Stimulated activated CD8-positive, alpha-beta memory T cell treated with anti-CD3 and anti-CD28 coated beads, Interleukin-15, amount 100 ng/mL, for 4 hours (primary cell): ENCODE measurements at places on chromosomes 4 and X.
A peak's percentile ranks its signal among the peaks of the same experiment; 100 is the strongest.

DNA sequence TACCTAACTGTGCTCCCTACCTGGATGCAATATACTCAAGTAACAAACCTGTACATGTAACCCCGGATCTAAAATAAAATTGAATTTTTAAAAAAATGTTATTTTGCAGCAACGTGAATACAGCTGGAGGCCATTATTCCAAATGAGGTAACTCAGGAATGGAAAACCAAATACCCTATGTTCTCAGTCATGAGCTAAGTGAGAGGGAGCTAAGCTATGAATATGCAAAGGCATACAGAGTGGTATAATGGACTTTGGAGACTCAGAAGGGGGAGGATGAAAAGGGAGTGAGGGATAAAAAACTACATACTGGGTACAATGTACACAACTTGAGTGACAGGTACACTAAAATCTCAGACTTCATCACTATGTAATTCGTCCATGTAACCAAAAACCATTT, 78.6 kb downstream of the CENPC start:
- DNase-seq, result no peak

DNA sequence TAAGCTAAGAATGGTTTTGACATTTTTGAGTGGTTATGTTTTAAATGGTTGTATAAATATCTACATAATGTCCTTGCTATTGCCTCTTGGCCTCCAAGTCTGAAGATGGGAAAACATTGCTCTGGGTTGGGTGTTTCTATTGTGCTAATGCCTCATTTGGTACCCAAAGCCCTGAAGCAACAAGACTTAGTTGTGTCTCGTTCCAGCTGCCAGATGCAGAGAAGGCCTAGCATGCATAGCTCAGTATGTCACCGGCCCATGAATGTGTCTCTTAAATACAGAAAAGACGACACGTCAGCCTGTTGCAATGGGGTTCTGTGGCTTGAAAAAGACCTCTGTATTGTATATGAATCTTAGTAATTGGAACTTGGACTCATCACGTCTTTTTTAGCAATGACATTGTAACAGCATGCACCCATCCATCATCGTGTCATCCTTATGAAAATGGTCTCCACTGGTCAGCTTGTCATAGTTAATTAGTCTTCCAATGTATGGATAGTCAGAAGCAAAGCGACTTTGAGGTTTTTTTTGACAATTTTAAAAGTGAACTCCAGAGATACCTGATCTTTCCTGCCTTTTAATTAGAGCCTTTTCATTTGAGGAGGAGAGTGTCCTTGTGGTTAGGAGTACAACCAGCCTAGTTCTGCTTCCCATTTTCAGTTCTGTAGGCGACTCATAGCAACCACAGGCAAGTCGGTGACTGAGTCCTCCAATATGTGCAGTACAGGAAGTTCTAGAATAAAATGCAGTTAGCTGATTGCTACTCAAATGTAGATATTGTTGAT, 126.4 kb upstream of the GATB start:
- DNase-seq, result no peak

DNA sequence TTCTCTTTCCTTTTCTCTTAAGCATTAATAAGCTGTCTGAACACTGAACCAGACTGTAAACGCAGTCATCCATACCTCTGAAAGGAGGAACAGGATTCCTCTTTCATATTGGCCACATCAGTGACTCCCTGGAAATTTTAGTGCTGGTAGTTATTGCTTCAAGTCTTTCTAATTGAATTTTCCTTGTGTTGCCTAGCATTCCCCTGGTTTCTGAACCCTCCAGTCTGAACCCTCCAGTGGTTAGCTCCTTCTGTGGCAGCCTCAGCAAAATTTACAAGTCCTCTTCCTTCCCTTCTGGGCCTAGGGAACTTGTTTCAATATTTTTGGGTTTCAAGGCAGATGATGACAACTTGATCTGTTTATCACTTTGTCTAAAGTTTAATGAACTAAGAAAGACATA, 7.9 kb downstream of the SPARCL1 start:
- no peak for DNase-seq

DNA sequence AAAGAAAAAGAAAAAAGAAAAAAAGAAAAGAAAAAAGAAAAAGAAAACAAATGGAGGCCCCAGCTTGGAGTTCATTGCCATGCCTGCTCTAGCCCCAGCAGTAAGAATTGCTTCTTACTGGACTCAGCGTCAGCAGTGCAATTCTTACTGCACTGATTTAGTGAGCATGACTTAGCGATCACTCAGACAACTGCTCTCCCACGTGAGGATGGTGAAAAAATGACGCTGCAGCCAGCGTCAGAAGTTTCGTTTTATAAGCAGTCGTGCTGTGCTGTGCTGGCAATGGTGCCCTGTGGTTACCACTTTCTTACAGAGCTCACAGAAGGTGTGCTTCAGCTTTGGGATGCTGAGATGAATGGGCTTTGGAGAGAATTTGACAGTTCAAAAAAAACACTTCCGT, 68.3 kb upstream of the DDX3X start:
- DNase-seq, result no peak

DNA sequence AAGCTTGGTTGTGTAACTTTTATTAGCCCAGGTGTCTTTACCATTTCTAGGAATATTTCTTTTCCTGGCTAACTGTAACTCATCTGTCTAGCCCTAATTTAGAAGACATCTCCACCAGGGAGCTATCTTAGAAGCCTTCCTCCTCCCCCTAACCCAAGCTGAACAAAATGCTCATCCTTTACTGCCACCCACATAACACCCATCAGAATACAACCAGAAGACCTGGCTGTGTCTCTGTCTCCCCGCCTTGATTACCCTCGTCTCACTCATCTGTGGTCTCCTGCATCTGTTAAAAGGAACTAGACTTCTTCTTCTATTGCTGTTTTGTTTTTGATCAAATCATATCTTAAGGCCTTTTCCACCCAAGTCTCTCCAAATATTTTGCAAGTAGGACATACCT, 4.8 kb upstream of the TMEM154 start:
- DNase-seq, result no peak

GRCh38 chrX:39773923-39774773, 323.6 kb downstream of the BCOR start:
- no peak for DNase-seq

- no peak for DNase-seq
Observed at GRCh38 chr4:150694438-150694837, 112.5 kb downstream of the MAB21L2 start.

- DNase-seq, result no peak
Observed at GRCh38 chrX:41542135-41542534, 95.0 kb downstream of the NYX start.

DNA sequence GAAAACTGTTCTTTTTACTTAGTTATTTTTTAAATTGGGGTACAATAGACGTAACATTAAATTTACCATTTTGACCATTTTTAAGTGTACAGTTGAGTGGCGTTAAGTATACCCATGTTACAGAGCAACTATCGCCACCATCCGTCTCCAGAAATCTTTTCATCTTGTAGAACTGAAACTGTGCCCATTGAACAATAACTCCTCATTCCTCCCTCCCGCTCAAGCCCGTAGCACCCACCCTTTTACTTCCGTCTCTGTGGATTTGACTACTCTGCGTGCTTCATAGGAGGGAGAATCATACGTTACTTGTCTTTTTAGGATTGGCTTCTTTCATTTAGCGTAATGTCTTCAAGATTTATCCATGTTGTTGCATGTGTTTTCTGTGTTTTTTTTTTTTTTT, 55.3 kb downstream of the TMEM131L start:
- no peak for DNase-seq

GRCh38 chr4:48047421-48047844, 30.9 kb downstream of the NIPAL1 start:
- DNase-seq, result peak; percentile 46

DNA sequence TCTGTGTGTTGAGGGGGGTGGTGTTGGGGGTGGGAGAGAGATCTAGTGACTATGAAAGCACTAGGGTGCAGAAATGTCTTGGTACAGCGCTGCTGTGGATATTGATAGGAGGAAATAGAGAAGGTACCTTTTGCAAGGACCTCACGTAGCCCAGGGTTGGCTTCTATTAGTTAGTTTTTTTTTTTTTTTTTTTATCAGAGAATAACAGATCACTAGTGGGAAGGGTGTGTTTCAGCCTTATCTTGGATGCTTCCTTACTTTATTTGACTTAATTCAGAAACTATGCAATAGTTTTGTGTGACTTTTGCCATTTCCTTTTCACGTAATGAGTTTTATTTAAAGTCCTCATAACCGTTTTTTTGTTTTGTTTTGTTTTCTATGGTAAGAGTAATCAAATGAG, 16.4 kb upstream of the PGRMC2 start:
- no peak for DNase-seq

- no peak for DNase-seq
Observed at GRCh38 chr4:117134386-117134785, 49.0 kb upstream of the TRAM1L1 start.

GRCh38 chrX:4710618-4711433, 997.4 kb upstream of the PRKX start:
- DNase-seq, result no peak

GRCh38 chr4:89681219-89681618, 155.7 kb downstream of the SNCA start:
- no peak for DNase-seq

DNA sequence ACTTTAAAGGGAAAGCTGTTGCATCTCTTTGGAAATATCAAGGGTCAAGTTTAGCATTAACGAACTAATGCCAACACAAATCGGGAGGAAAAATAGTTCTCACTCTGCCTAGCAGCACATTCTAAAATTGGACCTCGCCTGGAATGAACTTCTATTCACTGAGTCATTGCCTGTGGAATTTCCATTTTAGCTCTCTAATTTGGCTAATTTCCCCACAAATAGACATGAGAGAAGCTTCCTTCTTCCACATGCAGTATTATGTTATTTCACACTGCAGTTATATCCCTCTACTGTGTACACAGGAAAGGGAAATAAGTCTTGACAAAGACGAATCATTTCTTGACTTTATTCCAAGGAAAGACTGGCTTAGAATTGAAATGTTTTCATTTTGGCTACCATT, 9.3 kb downstream of the ZXDA start:
- no peak for DNase-seq

DNA sequence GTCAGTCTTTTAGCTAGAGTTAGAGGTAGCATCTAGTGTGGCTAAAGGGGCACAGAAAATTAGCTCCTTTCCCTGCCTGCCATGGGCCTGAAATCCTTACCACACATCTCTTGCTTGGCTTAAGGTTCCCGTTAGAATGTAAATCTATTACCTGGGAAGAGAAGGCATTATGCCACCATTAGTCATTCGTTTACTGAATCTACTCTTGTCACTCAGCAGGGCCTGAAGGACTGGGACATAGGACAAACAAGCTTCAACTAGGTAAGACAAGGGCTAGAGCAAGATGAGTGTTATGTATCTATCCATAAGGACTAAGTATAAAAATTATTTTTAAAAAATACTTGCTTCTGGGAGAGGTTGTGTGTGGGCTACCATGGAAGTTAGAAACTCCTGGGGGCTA, 112.4 kb downstream of the CT47B1 start:
- no peak for DNase-seq

GRCh38 chrX:10008483-10009056, 41.4 kb downstream of the CLDN34 start:
- no peak for DNase-seq

DNA sequence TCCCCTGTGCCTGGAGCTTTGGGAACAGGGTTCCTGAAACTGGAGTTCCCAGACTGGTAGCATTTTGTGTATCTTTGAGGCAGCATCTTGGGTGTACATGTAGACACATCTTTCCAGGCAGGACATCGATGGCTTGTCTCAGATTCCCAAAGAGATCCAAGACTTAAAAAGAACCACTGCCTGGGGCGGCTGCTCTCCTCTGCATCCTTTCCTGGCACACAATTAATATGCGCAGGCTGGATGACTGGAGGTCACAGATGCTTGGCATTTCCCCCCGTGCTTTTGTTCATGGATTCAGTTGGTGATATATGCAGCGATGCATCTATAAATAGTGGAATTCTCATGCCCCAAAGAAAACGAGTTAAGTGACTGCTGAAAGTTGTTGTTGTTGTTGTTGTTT, 80.5 kb downstream of the CLDN34 start:
- DNase-seq, result no peak

GRCh38 chrX:104929324-104929723, 291.2 kb downstream of the TEX13A start:
- DNase-seq, result no peak

DNA sequence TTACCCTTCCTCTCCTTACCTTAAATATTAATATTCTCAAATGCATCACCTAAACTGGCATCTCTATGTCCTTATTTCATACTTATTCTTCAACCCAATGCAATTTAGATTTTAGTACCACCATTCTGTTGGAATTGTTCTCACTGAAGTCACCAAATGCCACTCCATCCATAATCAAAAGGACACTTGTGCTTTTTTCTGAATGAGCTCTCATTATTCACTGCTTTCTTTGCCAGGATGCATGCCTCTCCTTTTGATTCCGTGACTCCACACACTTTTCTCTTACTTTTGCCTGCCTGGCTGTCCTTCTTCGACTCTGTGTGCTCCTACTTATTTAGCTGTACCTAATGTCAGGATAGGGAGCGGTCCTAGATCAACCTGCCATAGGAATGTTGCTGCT, 633.1 kb upstream of the BOD1L1 start:
- no peak for DNase-seq

DNA sequence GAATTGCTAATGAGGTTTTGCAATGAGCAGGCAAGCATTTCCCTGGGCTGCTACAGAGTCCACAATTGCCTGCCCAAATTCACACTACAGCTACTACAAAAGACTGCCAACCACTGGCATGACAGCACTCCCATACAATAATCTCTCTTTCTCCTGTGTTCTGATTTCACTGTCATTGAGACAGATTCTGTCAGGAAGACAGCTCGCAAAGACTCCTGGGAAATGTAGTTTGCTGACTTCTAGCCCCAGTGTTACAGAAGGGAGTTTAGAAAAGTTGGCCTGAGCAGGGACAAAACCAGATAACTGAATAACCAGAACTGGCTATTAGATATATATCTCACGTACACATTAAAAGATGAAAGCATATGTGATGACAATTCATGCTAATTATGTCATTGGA, 1231.3 kb upstream of the PRKX start:
- no peak for DNase-seq

- no peak for DNase-seq
Observed at GRCh38 chr4:142181021-142181420, 544.6 kb downstream of the IL15 start.

DNA sequence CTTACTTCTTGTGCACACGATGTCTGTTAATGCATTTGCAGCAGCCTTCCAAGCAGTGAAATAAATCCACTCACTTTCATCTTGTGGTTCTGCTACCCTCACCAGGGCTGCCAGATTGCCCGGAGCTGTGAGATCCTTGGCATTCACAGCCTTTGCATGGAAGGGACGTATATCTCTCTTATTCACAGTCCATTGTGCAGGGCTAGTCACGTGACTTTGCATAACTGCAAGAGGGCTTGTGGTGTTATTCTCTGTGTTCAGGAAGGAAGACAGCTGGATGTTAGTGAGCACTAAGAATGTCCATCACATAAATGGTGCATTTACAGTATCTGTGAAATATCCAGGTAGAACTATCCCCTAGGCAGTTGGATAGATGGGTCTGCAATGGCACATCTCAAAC, 96.5 kb upstream of the BEND4 start:
- no peak for DNase-seq

DNA sequence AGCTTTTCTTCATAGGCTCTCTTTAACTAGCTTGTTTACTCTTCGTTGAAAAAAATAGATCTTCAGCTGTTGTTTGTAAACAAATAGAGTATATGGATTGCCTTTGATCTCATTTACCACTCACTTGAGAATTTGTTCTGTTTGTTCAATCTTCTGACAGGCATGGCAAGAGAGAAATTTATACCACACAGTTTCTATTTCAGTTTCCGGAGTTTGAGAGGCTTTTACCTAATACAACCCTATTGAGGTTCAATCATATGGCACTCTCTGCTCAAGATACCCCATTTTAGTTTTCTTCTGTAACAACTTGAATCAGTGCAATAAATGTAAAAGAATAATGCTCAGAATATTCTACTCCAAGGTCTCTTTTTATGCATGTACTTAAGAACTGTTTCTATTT, 148.0 kb downstream of the EMCN start:
- no peak for DNase-seq
